DMS79 (cell line): ENCODE measurements at places on chromosomes 16 and 17.

DNA sequence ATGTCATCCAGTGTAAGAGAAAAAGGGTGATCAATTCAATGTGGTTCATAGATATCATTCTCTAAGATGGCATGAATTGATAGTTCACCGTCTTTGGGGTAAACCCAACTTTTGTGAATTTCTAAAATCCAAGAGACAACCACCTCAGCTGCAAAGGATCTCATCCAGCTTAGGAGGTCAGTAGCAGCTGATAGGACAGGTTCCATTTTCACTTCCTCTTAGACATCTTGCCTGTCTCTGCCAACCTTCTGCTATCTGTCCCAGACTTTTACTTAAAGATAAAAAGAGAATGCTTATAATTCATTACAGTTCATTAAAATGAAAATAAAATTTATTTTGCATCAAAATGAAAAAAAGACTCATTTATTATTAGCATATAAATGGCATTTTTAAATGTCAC is 468.2 kb downstream of the XYLT1 start:
- no peak for DNase-seq

- DNase-seq, result no peak
Observed at GRCh38 chr17:42804918-42805367, 6.3 kb downstream of the CNTD1 start.

- DNase-seq, result peak; percentile 52
Observed at GRCh38 chr17:3917391-3917931, 1.2 kb upstream of the P2RX1 start.

DNA sequence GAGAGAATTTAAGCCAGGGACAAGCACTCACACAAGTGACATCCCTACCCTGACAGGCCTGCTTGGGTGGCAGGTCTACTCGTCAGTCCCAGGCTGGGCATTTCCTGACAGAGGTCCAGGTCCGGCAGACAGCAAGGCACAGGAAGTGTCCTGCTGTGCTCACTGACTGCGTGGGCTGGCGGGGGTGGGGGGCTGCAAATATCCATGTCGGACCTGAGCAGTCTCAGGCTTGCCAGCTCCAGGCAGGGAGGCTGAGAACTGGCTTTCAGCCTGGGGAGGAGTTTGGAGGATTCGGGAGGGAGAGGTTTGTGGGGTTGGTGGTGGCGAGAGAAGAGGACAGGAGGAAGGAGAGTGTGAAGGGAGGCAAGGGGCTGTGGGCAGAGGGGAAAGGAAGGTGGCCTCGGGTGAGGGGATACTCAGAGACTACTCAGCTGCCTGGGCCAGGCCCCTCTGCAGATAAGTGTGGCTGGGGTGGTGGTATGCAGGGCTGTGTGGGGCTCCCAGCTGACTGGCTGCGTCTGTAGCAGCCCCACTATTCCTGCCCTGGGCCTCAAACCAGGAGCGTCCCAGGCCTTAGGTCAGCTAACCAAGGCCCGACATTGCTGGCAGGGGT is 7.8 kb downstream of the HIC1 start:
- DNase-seq, result no peak

DNA sequence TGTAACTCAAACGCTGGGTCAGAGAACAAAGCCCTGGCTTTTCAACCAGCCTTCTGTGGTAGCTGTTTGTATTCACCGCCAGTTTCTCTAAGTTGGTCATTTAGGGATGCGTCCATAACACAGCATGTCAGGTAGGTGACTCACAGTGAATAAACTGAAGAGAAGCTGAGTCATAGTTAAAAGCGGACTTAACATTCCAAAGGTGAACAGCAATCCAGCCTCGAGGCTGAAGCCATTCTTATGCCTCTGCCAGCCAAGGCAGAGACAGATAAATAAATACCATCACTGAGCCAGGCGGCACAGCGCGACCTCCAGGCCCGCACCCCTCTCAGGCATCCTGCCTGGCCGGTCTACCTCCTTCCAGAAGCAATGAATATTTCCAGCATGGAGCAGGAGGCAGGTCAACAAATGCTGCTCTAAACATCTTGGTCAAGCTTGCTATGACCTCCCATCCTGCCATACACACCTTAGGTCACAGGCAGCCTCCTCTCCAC is 12.4 kb upstream of the CACNG4 start:
- no peak for DNase-seq

GRCh38 chr17:2312736-2313135 is 9.0 kb downstream of the SRR start:
- DNase-seq, result no peak

- DNase-seq, result no peak
Observed at GRCh38 chr16:54370278-54371040, 83.9 kb upstream of the IRX3 start.

DNA sequence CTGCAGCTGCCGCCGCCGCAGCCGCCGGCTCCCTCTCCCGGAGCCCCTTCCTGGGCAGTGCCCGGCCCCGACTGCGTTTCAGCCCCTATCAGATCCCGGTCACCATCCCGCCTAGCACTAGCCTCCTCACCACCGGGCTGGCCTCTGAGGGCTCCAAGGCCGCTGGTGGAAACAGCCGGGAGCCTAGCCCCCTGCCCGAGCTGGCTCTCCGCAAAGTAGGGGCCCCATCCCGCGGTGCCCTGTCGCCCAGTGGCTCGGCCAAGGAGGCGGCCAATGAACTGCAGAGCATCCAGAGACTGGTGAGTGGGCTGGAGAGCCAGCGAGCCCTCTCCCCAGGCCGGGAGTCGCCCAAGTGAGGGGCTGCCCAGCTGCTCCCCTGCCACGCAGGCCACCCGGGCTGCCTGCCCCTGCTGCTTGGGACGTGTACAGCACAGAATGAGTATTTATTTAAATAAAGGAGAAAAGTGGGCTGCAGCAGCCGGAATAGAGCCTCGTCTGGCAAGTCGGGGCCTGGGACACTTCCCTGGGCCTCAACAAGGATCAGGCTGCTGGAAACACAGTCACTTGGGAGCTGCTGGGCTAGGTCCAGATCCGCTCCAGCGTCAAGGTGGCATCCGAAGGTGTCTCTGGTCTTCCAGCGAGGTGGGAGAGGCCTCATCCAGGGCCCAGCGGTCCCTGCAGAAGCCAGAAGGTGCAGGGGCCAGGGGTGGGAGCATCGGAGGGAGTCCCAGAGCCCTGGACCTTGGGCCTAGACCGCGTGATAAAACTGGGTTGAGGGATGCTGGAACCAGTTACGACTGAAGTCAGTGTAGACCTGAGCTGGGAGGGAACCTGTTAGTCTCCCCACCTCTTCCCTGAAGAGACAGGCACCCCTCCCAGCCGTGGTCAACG is 8.8 kb downstream of the TBX2 start:
- no peak for DNase-seq

DNA sequence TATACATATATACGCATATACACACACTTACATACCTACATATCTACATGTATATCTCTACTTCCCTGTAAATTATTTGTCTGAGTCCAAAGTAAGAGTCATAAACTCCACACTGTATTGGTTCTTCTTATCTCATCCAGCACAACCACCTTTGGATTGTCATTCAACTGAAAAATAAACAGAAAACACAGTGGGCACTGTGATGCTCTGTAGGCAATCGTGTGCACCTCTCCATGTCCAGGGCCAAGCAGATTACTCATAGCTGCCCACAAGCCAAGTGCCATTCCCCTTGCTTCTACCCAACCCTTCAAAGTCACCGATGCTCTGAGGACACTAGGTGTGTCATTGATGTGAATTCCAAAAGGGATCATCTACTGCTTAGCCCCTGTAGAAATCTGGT is 12.9 kb upstream of the TEKT3 start:
- no peak for DNase-seq

DNA sequence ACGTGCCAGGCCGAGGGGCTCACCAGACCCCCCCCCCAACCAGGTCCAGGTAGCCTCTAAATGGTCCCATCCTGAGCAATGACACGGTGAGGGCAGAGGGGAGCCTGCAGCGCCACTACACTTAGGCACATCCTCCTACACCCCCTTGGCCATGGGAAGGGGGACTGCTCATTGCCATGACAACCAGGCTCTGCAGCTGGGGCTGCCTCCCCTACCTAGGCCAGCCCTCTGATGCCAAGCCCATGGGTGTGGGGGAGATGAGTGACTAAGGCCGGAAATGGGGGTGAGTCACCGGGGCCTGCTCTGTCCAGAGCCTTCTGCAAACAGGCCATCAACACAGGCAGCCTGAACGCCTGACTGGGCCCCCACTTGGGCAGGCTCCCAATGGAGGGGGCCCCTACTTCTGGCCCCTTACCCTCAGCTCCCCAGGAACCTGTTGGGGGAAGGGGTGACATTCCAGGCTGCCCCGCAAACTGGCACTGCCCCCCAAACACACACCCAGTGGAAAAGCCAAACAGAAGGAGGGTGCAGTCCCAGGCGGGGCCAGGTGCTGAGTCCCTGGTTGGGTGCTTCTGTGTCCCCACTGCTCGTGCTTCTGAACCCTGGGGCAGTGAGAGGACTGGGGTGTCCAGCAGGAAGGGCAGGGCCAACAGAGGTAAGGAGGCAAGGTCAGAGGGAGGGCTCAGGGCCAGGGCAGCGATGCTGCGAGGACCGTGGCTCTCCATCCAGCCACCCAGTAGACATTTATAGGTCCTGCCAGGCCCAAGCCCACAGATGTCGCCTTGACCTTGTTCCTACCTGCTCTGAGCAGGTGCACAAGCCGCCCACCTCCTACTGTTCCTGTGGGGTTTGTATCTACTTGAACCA is 8.2 kb downstream of the PLCD3 start:
- DNase-seq, result no peak

DNA sequence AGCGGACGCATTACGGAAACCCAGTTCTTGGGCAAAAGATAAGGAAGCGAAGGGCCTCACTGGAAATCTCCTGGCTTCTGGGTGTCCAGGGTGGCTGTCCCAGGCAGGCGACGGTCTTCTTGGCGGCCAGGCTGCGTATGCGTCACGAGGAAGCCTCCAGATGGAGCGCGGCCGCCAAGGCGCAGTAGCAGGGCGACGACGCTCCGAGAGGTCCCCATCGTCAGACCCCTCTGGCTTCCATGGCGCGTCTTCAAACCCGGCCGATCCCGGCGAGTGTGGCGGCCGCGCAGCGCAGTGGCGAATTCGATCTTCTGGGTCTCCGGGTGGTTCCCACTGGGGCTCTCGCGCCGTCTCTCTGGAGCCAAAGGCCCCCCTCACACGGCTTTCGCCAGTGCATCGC is 13.8 kb upstream of the ANKRD40CL start:
- DNase-seq, result no peak

GRCh38 chr16:27225536-27226360 is 22.4 kb downstream of the KDM8 start:
- DNase-seq, result no peak

DNA sequence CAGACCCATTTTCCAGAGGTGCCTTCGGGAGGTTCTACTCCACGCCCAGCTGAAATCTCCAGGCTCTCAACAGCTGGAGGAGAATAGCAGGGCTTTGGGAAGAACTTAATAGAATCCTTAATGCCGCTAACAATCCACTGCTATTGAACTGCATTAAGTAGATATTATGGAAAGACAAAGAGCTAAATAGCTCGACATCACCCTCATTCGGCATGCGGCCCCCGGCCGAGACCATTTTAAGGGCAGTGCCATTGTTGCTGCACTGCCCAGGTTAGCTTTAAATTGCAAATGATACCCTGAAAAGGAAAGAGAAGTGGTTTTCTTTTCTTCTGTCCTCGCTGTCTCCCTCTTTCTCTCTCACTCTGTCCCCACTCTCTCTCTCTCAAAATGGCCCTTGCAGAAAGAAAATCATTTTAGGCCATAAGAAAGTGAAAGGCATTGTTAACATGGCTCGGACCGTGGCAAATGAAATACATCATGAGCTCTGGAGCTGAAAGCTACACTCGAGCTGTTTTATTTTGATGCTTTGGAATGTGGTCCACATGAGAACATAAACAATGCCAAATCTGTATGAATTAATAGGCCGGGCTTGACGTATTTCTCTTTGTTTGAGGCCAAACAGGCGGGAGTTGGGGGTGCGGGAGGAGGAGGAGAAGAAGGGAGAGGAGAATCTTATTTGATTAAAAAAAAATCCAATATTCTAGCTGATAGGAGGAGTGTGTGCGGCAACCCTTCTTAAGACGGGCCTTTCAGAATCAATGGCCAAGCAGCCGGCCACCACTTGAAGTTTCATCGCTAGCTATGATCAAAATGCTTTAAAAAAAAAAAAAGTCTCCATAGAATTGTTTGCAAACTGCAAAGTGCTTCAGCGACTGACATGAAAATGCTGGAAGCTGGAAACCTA is 298.8 kb upstream of the IRX3 start:
- no peak for DNase-seq

DNA sequence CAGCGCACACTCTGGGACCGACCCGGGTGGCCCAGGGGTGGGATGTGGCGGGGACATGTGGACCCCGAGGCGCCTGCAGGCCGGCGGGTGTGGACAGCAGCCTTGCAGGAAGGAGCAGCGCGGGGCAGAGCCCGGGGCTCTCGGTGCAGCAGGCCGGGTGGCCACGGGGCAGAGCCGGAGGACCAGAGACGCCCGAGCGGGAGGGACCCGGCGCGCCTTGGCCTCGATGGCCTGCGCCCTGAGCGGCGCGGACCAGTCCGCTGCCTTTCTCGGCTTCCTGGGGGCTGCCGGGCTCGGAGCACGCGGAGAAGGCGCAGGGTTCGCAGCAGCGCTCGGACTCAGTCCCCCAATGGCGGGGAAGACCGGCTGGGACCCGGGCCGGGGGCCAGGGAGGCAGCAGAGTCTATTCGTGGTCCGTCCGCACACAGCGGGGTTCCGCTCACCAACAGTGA is 43.4 kb downstream of the OSBPL7 start:
- no peak for DNase-seq

GRCh38 chr17:69282002-69282401 is 44.9 kb downstream of the ABCA5 start:
- DNase-seq, result no peak

DNA sequence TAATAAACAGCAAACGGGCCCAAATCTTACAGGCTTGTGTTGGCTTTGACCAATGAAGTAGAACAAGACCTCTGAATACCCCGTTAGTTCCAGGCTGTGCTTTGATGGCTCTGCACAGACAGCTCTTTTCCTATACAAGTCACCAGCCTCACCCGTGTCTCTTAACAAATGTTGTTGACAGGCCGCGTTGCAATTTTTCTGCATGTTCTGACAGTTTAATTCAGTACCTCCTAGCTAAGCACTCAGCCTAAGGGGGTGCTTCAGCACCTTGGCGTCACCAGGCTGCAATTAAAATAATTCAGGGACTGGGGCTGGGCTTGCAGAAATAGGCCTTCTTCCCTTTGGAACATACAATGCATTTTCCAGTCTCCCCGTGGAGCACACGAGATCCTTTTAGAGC is 500.1 kb downstream of the MAF start:
- DNase-seq, result peak; percentile 63

DNA sequence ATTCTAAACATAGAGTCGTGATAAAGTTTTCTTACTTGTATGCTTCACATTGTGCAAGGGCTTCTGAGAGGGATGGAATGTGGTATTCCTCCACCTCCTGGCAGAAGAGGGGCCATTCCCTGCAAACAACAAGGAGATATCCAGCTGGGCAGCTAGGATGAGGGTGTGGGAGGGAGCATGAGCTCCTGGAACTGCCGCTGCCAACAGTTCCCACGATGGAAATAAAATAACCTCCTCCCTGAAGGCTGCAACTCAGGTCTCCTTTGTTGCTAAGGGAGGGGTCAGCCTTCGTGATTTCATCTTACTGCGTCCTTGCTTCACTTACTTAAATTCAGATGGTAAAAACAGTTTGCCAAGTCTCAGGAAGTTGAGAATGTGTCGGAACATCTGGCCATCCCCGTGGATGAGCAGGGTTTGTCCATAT is 15.6 kb downstream of the PLEKHG4 start:
- no peak for DNase-seq

- no peak for DNase-seq
Observed at GRCh38 chr17:59892251-59892923, 356 bp downstream of the TUBD1 start.
